ENCODE measurements at places on chromosomes 7 and 10.

DNA sequence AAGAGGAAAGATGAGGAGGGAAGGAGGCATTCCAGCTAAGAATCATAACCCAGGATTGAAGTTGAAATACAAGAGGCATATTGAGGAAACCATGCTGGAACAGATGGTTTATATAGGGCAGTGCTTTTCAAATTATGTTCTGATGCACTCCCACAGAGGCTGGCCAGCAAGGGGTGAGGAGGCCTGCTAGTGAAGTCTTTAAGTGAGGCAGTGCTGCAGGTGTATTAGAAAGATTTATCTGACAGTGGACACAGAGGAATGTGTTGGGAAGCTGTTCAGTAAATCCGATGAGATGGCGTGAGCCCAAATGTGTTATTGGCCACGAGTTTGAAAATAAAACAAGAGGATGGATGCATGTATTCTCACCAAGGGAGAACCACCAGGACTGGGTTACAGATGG, 28.6 kb downstream of the REEP3 start:
- no peak for DNase-seq

DNA sequence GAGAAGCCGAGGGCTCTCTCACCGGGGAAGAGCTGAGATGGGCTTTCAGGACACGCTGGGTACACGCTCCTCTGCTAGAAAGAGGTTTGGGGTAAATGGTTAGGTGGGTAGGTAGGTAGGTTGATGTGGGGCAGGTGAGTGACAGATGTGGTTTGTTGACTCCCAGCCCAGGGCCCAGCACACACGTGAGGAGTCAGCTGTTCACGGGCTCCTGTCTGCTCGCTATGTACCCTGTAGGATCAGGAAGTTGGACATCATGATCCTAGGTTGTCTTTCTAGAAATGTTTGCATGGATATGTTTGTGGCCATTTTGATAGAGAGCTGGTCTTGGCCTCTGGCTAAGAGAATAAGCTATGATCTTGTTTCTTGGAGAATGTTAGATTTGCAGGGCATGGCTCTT, 109.0 kb downstream of the TACC2 start:
- no peak for DNase-seq

DNA sequence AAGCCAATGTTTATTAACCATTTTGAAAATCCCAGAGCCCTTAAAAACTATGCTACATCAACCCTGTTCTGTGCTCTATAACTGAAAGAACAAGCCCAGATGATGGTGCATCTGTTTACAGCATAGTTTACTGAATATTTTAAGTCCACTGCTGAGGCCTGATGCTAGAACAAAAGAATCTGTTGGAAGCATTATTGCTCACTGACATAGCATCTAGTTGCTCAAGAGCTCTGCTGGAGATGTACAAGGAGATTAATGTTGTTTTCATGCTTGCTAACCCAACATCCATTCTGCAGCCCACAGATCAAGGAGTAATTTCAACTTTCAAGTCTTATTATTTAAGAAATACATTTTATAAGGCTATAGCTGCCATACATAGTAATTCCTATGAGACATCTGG, 181.3 kb upstream of the FEZF1 start:
- DNase-seq, result no peak

GRCh38 chr10:15704581-15704968, 15.1 kb downstream of the ITGA8 start:
- DNase-seq, result no peak

- DNase-seq, result no peak
Measured at GRCh38 chr7:125241548-125241947, 311.9 kb upstream of the POT1 start.

GRCh38 chr10:19971343-19972052, 155.3 kb downstream of the PLXDC2 start:
- DNase-seq, result no peak

- DNase-seq, result no peak
Measured at GRCh38 chr10:119976421-119976820, 83.9 kb downstream of the SEC23IP start.

DNA sequence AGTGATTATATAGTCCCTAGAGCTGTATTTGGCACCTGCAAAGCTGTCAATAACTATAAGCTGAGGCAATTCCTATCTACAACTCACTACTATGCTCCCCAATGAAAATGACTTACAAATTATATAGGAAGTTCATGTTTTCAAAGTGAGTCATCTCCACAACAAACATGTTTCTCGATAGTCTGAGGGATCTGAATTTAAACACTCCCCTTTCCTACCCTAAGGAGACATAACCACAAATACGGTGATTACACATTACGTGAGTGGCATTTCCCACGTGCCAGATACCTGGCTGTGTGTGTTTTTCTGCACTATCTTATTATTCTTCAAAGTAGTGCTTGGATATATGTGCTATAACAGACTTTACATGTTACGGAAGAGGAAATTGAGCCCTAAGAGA, 122.5 kb upstream of the C1QL3 start:
- no peak for DNase-seq

DNA sequence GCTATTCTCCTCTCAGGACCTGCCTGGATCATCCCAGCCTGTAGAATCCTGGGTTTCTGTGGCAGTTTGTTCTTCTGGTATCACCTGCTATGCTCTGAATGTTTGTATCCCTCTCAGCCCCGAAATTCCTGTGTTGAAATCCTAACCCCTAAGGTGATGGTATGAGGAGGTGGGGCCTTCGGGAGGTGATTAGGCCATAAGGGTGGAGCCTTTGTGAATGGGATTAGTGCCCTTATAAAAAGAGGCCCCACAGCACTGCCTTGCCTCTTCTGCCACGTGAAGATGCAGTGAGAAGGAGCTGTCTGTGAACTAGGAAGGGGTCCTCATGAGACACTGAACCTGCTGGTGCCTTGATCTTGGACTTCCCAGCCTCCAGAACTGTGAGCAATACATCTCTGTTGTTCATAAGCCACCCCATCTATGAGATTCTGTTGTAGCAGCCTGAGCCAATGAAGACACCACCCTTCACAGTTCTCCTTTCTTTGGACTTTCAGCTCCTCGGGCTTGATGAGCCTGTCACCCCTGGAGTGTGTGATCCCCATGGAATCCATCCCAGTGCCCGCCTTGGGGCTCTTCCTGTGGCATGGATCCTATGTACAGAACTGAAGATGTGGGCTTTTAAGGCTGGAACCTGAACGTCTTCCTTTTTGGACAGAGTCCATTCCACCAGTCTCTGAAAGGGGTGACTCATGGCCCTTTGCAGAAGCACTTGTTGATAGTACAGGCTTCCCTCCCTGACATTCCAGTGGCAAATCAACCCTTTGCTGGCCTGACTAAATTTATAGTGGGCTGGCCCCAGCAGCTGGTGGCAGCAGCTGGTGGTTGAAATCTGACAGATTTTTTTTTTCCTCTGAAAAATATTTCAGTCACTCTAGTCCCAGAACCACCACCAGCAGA, 138.0 kb downstream of the TACC2 start:
- peak; percentile 58 for DNase-seq

DNA sequence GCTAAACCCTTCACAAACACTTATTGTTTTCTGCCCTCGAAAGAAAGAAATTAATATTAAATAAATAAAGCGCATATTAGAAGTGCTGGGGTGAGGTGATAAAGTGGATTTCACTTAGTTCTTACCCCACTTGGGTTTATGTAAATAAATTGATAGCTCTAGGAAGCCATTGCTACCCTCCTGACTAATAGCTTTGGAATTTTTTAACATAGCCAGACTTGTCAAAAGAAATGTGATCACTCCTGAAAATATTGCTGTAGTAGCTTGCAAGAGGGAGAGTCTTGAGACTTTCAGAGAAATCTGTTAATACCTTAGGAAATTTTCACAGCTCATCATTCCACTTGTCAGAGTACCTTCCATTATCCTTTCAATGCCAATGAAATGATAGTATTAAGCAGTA, 7.6 kb downstream of the ARL5B start:
- no peak for DNase-seq

DNA sequence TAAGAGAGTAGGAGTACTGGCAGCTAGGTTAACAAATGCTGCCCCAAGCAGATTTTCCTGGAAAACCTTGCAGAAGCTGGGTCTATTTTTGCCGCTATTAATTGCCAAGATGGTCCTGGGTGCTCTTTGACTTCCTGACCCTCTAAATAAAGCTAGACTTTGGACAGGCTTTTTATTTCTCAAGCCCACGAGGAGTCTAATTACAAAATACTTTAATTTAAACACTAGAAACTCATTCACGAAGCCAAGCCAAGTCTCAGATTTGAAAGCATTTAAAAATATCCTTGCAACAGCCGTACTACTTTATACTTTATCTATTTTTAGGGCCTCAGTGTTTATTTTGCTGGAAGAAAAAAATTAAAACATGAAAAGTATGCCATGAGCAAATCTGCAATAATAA, 45.1 kb downstream of the TMEM26 start:
- no peak for DNase-seq

- peak; percentile 61 for DNase-seq
Measured at GRCh38 chr10:15325243-15325943, 45.7 kb downstream of the FAM171A1 start.

GRCh38 chr7:47535035-47535703, 46.7 kb downstream of the TNS3 start:
- DNase-seq, result no peak

DNA sequence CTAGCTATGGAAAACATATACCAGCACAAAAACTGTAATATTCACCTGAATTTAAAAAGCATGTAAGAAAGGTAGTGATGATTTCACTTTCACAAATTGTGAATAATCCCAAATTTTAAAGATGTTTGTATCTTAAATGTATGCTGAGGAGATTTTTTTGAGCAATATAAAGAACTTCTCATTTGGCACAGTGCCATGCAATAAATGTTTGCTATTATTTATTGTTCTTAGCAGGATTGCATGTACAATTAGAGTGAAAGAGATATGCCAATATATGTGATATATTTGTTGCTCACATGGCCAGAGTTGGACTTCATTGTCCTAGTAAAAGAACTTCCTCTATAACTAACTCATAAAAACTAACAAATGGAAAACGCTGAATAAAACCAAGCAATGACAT, 895.1 kb upstream of the KCND2 start:
- no peak for DNase-seq

DNA sequence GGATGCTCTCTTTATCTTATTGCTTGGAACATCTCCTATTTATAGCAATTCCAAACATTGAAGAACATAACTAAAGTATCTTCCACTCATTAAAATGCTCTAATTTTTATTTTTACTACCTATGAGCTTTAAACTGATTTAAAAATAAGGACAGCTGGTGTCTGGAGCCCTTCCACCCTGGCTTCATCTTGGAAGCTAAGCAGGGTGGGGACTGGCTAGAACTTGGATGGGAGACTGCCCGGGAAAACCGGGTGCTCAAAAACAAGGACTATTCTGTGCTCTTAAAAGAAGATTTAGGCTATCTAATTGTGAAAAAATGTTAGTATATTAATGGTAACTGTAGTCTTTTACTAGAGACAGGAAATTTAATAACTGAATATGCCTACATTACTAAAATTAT, 69.2 kb downstream of the ARMC3 start:
- DNase-seq, result peak; percentile 19

- DNase-seq, result no peak
Measured at GRCh38 chr7:1673581-1674118, 3.6 kb downstream of the ELFN1 start.

DNA sequence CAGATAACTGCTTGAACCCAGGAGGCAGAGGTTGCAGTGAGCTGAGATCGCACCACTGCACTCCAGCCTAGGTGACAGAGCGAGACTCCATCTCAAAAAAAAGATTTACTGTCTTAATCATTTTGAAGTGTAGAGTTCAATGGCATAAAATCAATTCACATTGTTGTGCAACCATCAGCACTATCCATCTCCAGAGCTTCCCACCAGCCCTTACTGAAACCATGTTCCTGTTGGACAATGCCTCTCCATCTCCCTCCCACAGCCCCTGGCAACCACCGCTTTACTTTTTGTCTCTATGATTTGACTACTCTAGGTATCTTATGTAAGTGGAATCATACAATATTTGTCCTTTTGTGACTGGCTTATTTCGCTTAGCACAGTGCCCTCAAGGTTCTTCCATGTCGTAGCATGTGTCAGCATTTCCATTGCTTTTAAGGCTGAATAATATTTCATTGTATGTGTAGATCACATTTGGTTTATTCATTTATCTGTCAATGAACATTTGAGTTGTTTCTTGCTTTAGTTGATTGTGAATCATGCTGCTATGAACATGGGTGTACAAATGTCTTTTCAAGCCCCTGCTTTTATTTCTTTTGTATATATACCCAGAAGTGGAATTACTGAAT, 33.1 kb downstream of the NACAD start:
- no peak for DNase-seq

- no peak for DNase-seq
Measured at GRCh38 chr10:3258394-3258793, 85.8 kb upstream of the PITRM1 start.

DNA sequence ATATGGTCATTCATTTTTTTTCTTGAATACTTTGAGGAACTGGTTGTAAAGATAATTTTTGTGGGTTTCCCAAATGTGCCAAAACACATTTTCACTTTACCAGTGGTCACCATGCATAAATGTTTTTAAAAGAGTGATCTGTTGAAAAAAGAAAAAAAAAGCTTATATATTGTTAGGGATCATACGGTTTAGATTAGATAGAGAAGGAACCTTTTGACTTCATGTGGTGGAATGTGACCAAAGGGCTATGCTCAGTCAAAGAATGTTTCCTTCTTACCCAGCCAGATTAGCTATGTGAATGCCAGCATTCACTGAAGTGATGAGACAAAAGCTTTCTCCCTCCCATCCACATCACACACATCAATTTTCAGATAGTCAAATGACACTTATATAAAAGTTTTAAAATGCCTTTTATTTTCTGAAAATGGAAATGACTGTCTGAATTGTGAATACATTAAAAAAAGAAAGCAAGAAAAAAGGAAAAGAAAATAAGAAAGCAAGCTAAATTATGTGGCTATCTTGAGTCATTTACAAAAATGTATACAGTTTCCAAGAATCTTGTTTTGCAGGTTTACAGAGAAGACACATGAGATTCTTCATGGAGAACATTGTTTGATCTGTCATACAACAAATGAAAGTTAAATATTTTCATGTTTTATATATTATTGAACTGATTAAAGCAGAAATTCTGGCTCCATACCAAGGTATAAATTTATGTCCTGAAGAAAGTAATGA, 8.6 kb upstream of the CPED1 start:
- no peak for DNase-seq

DNA sequence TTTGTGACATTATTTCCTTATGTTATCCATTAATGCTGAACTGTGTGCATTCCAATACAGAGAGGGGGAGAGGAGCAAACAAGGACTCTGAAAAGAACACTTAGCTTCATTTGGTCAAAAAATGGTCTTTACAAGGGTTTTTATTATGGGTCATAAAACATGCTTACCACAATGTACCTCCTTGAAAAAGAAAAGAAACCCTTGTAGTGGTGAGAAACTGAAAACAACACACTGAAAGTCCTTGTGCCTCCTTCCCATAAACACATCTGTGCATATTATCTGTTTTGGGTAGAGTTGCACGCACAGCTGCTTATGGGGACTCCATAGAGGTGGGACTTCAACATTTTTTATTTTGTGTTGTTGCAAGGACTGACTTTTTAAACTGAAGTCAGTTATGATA, 98.7 kb downstream of the CDK6 start:
- DNase-seq, result no peak

- peak; percentile 8 for DNase-seq
Measured at GRCh38 chr10:50653142-50653541, 29.4 kb upstream of the SGMS1 start.
